Ascending aorta (tissue), 2 donors: ENCODE measurements at places on chromosomes 12 and 14. TPM values are rescaled to one million over a fixed set of nuclear protein-coding genes. Genes with fewer than 3 reads are reported as not detected.

DNA sequence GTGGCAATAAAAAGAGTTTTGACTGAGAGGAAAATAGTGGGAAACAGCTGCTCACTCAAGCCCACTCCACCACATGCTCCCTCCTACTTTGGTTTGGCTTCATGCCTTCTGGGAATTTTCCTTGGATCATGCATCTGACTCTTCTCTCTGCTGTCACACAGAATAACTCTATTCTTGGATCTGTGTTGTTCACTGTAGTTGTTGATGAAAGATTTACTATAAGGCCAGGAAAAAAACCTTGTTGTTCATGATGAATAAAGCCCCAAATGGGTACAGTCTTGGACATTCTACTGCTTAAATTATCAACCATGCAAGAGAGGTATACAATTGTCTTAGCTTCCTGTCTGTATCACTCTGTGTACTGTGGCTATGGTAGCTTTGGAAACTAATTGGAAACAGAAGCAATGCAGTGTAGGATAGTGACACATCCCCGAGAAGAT, 70.5 kb downstream of the TMX1 start:
- DNase-seq = no peak
- no peaks in the 10 kb centered on the region for H3K27me3 ChIP-seq

WASHC4 gene
- total RNA-seq = 22.8 TPM

DNA sequence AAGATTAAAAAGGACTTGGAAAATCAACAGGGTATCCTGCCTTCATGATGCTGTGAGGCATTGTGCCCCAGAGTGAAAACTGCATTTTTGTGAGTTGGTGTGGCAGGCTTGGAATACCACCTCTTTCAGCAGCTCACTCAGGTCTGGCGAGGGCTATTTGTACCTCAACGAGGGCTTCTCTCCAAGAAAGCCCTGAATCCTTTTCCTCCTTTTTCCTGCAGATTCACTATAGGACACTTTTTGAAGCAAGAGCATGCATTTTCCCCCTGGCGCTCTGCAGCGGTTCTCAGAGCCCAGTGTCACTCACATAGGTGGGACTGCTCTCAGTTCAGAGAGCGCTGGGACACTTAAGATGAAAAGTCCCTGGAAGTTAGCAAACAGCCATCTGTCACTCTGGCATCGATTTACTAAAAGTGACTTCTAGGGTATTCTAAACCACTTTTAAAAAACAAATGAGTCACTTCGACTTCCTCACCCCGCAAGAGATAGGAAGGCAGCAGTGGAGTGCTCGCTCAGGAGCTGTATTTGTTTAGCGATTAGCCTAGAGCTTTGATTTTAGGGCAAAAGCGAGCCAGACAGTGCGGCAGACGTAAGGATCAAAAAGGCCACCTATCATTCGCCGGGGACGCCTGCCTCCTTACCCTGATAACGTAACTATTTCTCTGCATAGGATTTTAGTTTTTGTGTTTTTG, 782 bp upstream of the LGR5 start:
- no peaks in the 10 kb centered on the region for H3K36me3 ChIP-seq
- no peaks in the 10 kb centered on the region for H3K4me1 ChIP-seq
- H3K27me3 ChIP-seq = no peaks in the 10 kb centered on the region
- peak overlapping the region; percentile 59 for H3K4me3 ChIP-seq
- H3K27ac ChIP-seq = no peak overlapping the region
- no peak for DNase-seq

LRRIQ1 gene
- total RNA-seq = not detected

GRCh38 chr14:22428700-22429291, 160.2 kb downstream of the DAD1 start:
- H3K36me3 ChIP-seq = no peaks in the 10 kb centered on the region
- DNase-seq = no peak
- H3K4me3 ChIP-seq = peak overlapping the region; percentile 25

DNA sequence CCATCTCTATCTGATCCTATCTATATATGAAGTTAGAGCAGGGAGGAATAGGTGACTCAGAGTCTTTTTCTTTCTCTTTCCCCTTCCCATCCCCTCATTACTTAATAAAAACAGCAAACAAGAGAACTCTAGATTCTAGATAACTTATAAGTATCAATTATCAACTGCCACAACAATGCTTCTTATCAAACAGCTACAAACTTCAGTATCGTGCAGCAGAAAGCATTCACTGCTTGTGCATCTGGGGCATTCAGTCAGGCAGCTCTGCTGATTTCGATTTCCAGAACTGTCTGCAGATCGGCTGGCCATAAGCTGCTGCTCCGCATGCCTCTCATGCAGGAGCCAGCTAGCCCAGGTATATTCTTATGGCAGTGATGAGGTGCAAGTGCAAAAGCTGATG, 19.4 kb downstream of the A2ML1 start:
- no peak for DNase-seq
- no peaks in the 10 kb centered on the region for H3K27me3 ChIP-seq
- no peak overlapping the region for H3K4me3 ChIP-seq
- H3K27ac ChIP-seq = no peak overlapping the region
- no peaks in the 10 kb centered on the region for H3K36me3 ChIP-seq

- DNase-seq = no peak
- H3K36me3 ChIP-seq = no peaks in the 10 kb centered on the region
- H3K27me3 ChIP-seq = no peaks in the 10 kb centered on the region
- peaks cover 13% of the 10 kb centered on the region for H3K4me1 ChIP-seq
- peak overlapping the region; percentile 54 for H3K27ac ChIP-seq
Observed at GRCh38 chr12:75982979-75983660, 48.5 kb downstream of the PHLDA1 start.

SYCP3 gene
- not detected for total RNA-seq

DNA sequence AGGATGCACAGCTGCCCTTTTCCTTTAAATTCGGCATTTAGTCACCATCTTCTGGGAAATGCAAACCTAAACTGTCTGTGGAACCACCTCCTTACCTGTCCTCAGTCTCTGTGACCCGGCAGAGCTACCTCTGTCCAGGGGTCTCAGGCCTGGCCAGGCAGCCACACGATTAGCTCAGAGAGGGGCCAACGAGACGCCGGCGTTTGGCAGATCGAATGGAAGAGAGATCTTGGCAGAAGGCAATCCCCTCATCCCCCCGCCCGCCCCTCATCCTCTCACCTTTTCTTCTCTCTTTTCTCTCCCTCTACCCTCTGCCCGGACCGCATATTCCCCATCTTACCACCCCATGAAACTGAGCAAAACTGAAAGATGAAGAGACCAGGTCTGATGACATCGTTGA, 101.0 kb downstream of the PIWIL1 start:
- DNase-seq = no peak
- no peaks in the 10 kb centered on the region for H3K36me3 ChIP-seq
- H3K27ac ChIP-seq = no peak overlapping the region
- H3K27me3 ChIP-seq = no peaks in the 10 kb centered on the region
- H3K4me3 ChIP-seq = no peak overlapping the region

DNA sequence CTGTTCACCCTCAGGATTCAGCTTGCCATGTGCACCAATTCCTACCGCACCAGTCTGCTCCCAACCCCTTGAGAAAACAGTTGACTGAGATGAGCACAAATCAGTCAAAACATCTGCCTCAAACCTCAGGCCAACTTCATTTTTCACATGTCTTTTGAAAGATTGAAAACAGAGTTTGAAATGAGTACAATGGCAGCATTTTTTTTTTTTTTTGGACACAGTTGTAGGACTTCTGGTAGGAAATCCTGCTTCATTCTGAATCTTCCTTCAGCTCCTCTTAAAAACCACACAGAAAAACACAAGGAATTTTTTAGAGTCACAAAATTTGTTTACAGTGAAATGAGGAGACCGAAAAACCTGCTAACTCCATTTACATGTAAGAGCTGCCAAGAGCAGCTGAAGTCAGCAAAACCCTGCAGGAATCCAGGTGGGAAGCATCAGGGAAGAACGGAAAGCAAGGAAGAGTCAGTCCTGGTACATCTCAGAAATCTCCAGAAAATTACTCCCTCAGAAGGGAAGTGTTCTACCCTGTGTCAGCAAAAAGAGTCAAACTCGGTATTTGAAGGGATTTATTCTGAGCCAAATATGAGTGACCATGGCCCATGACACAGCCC, 100.3 kb upstream of the TMTC1 start:
- H3K27ac ChIP-seq = peak overlapping the region; percentile 48
- H3K36me3 ChIP-seq = no peaks in the 10 kb centered on the region
- H3K4me1 ChIP-seq = no peaks in the 10 kb centered on the region
- no peak for DNase-seq
- no peaks in the 10 kb centered on the region for H3K27me3 ChIP-seq
- no peak overlapping the region for H3K4me3 ChIP-seq
